ENCODE measurements at places on chromosomes 4 and X. TPM values are rescaled to one million over a fixed set of nuclear protein-coding genes. Genes with fewer than 3 reads are reported as not detected.
A peak's percentile ranks its signal among the peaks of the same experiment; 100 is the strongest.

Gene CT45A2
- not detected for polyA plus RNA-seq

Gene GLOD5
- 1.4 TPM for polyA plus RNA-seq

Gene CCDC120
- polyA plus RNA-seq: 16.1 TPM

Gene ARMCX1
- polyA plus RNA-seq: 51.5 TPM

Gene RAB41
- polyA plus RNA-seq: 0.72 TPM

Gene GAGE12J
- polyA plus RNA-seq: not detected

Gene CSAG1
- polyA plus RNA-seq: not detected

Gene PABPC1L2B
- polyA plus RNA-seq: 0.06 TPM

- no peak for DNase-seq
Measured at GRCh38 chrX:2665387-2666304, 25.4 kb upstream of the CD99 start.

DNA sequence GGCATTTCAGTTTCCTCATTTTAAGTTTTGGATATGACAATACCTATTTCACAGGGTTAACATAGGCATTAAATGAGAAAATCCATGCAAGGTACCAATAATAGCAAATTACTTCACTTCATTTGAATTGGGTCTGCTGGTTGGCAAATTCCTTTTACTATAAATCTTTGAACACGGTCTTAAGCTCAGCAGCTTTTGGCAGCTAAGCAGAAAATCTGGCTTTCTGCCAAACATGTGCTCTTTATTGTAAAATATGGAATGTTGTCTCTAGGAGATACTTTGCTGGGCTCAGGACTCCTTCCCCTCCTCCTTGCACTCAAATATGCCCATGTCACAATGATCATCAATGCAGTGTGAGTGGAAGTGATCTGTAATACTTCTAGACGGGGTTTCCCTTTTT is 16.8 kb upstream of the DMP1 start:
- peak; percentile 7 for DNase-seq

DNA sequence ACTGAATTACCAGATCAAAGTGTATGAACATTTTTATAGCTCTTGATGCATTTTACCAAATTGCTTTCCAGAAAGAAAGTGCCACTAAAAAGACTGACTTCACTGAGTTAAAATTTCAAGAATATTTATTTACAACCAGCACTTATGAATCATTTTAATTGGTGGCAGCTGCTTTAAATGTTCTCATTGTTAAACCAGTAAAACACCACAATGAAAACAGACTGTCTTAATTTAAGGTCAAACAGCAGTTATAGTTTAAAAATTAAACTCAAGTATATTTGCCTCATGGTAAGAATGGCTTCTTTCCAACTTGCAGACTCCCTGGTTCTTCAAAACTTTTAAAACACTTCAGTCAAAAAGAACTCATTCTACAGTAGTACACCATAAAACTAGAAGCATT is 36.9 kb downstream of the AMMECR1 start:
- peak; percentile 13 for DNase-seq

- no peak for DNase-seq
Measured at GRCh38 chrX:33923262-33923661, 208.9 kb downstream of the FAM47A start.

DNA sequence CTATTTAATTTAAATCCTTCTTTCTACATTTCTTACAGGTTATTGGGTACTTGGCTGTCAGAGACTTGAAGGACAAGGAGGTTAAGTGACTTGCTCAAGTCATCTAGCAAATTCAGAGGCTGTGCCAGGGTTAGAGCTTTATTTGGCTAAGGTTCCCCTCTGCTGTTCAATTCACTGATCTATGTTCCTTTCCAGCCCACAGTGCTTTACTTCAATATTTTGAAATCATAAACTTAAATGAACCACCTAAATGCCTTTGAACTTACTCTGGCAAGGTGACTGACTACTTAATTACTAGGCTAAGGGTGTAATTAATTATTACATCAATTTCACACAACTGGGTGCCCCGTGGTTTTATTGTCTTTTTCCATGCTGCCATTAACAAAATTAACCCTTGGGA is 288.7 kb downstream of the CAMK2D start:
- no peak for DNase-seq

GRCh38 chrX:47633689-47634590 is 4.2 kb upstream of the CFP start:
- DNase-seq: no peak

DNA sequence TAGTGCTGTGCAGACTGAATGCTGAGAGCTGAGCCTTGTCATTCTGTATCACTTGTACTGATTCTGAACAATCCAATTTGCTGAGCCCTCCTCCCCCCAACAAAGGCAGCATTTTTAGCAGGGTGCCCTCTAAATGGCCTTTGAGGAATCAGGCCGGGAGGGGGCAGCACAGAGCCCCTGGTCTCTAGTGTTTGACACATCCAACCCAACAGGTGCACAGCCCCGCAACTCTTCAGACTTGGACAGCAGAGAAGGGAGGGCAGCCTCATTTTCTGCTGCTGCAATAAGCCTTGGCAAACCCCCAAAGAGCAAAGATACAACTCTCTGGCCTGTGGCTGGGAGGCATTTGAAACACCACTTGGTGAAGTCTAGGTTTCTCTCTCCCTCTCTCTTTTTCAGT is 3.4 kb downstream of the ATP1B4 start:
- DNase-seq: no peak

DNA sequence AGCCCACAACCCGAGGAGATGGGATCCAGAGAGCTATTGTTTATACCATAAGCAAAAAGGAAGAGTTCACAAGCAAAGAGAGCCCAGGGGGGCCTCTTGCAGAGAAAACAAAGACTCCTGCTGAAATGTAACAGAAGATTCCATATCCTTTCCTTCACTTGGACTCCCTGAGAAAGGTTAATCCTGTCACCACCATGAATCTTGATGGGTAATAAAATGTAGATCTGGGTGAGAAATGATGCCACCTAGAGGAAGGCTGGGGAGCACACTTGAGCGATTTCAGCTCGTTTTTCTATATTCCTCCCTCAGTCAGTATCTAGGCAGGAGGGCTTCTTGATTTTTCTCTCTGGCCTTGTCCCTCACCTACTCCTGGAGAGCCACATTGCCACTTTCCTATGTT is 10.2 kb upstream of the KCNE5 start:
- no peak for DNase-seq

DNA sequence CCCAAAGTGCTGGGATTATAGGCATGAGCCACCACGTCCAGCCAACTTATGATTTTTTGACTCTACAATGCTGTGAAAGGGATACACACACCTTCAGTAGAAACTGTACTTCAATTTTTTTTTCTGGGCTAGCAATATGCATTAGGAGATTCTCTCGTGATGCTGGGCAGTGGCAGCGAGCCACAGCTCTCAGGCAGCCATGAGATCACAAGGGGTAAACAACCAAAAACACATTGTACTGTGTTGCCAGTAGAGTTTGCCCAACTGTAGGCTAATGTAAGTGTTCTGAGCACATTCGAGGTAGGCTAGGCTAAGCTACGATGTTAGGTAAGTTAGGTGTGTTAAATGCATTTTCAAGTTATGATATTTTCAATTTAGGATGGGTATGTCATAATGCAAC is 25.7 kb downstream of the RAB33A start:
- no peak for DNase-seq

DNA sequence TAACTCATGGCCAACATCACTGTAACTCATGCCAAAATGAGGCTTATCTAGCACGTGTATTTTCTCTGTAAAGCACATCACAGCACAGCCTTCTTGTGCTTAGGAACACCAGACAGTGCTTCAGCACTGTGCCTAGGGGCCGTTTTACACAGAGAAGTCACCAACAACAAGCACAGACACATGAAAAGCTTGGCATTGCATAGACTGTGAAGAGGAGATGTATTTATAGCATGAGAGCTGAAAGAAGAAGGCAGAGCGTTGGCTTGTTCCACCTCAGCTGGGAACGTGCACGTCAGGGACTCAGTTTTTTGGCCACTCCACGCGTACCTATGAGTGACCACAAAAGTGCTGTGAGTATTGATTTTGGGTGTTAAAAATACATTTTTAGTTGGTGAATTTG is 116.3 kb upstream of the SFRP2 start:
- no peak for DNase-seq

DNA sequence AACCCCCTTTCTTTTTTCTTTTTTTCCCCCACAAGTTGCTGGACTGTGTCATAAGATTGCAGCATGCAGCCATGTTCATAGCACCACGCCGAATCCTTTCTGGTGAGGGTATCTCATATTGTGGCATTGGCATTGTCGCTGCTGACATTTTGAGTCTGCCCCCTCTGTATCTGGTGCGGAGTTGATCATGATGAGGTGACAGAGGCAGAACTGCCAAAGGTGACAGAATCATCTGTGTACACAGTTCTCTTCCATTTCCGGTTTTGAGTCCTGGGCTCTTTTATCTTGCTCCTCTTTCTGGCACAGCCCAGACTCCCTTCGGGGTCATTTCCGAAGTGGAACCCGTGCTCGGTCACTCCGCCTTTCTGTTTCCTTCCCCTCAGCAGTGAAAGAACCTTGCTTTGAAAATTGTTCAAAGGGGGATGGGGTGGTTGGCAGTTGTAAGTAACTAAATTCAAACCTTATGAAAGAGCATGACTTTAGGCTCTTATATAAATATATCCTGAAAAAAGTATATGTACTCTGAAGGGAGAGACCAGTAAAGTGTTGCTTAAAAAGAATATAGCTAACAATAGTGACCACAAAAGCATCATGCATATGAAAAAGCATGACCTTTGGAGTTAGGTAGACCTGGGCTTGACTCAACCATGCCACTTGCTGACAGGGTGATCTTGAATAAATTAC is 55.0 kb upstream of the BMP2K start:
- no peak for DNase-seq

DNA sequence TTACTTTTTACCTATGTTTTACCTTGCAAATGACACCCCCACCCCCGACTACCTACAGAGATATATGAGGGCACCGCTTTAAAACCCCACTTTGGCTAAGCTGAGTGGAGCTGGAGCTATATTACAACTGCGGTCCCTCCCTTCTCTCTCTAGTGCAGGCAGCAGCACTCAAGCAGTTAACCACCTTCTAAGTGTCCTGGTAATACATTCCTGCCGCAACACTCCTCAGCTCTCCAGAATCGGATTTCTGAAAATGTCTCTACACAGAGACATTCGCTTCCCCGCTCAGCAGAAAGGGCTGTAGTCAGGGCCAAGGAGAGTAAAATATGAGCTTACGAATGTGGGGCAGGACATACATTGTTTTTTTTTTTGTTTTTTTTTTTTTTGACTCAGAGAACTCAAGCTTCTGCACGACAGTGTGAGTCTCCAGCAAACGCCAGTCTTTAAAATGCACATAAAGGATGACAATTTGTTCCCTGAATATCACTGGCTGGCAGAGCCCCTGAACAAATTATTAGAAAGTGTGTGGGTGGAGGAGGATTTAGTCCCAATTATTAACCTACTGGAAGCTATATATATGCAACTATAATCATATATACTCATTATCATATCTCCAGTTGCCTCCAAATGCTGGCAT is 287.0 kb upstream of the TET2 start:
- DNase-seq: no peak

DNA sequence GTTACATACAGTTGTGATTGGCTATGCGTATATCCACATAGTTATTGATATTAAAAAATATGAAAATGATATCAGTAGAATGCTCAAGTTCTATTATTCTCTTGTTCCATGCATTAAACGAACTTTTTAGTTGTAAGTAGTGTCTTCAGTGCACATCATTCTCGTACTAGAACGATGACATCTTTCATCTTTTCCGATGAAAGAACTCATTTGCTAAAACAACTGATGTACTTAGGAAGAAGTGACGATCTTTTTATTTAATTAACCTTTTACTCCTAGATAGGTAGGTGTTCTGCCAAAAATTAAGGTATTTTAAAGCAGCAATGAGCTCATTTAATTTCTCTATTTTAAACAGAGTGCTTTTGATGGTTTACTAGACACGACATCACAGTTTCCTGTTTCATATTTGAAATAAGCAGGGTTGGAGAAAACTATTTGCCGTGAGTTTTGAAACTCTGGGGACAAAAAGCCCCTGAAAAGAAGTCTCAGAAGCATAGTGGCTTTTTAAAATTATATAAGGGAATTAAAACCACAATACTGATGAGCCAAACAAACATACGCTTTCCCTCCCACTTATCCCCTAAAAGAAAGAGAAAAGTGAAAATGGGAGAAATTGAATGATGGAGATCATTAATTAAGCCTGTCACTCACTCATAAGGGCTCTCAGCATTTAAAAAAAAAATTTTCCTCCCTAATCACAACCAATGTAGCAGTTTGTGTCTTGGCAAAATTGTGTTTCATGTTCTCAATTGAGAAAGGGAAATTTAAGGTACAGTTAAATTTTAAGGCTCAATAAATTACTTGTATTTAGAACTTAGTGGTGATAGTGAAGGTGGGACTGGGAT is 25.6 kb downstream of the SPRY1 start:
- DNase-seq: no peak

DNA sequence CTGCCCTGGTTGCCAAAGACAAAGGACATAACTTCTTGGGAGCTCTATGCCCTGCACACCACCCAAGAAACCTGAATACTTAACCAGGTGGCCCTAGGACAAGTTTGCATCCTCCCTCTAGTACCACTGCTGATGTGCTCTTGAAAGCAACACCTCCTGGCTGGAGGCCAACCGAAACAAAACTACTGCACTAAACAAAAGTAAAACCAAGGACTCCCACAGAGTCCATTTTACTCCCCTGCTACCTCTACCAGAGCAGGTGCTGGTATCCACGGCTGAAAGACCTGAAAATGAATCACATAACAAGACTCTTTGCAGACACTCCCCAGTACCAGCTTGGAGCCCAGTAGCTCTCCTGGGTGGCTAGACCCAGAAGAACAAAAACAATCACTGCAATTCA is 941.8 kb downstream of the RAPGEF2 start:
- no peak for DNase-seq
